ENCODE measurements at places on chromosomes 12 and 14.

DNA sequence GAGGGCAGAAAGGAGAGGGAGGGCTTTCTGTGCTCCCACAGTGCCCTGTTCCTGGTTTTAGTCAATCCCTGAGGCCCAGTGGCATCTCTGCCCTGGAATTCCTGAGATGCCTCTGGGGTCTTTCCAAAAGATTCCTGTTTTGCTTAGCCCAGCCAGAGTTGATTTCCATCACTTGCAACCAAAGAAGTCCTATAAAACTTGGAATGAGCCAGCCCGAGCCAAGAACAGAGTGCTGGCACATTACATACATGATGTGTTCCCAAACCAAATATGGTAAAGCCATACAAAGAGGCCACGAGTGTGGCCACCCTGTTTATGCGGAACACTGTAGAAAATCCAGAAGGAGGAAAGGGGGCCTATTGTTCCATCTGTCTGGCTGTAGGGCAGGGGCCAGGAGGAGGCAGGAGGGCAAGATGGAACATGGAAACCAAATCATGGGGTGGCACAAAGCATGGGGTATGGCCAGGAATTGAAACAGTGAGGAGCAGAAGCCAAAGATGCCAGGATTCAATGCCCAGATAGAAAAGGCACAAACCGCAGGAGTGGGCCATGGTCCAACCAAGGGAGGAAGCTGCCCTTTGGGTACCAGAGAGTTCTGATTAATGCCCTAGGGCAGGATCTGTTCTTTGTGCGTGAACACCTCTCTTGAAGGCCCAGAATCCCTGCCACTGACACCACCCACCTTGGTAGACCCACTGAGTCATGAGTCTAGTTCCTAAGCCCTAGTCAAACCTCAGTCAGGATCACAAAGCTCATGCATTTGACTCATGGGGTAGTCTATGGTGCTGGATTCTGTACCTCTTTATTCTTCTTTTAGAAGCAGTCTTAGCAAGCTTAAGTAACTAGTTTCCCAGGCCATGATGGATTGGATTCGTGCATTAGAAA, 75.2 kb downstream of the LRRC74A start:
- DNase-seq: no peak

DNA sequence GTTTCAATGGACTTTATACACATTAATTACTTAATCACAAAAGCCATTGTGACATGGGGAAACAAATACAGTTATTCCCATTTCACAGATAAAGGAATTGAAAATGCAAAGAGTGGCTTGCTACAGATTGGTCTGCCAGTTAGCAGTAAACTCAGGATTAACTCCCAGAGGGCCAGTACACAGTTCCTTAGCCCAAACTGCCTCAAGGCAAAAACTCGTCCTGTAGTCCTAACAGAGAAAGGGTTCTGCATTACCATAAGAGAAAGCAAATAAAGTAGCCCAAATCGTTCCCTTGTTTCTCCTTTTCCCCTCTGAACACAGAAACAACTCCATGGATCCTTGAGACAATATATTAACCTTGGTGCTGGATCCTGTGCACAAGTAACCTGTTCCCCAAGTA, 274.4 kb downstream of the LRIG3 start:
- no peak for DNase-seq

GRCh38 chr12:109009766-109010165, 11.1 kb downstream of the SVOP start:
- no peak for DNase-seq

DNA sequence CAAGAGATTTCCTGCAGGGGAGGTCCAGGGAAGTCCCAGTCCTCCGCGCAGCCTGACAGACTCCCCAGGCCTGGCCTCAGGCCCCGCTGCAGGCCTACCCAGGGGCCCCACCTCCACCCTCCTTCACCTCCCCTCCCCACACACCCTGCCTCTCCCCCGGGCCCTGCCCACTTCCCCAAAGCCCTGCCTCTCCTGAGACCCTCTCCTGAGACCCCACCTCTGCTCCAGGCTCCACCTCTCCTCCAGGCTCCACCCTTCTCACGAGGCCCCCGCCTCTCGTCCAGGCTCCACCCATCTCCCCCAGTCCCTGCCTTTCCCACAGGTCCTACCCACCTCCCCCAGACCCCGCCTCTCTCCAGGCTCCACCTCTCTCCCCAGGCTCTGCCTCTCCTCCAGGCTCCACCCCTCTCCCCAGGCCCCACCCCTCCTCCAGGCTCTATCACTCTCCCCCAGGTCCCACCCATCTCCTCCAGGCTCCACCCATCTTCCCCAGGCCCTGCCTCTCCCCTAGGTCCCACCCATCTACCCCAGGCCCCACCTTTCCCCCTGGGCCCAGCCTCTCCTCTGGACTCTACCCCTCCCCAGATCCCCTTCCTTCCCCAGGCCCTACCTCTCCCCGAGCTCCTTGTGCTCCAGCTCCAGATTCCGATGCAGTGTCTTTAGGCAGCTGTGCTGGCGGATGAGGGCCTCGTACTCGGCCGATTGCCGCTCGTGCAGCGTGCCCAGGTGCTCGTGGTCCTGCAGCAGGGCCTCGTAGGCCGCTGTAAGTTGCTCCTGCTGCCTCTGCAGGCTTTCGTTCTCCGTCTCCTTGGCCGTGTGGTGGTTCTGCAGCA, 58.8 kb upstream of the GPR68 start:
- no peak for DNase-seq

GRCh38 chr14:53983112-53983511, 26.5 kb upstream of the BMP4 start:
- DNase-seq: no peak

DNA sequence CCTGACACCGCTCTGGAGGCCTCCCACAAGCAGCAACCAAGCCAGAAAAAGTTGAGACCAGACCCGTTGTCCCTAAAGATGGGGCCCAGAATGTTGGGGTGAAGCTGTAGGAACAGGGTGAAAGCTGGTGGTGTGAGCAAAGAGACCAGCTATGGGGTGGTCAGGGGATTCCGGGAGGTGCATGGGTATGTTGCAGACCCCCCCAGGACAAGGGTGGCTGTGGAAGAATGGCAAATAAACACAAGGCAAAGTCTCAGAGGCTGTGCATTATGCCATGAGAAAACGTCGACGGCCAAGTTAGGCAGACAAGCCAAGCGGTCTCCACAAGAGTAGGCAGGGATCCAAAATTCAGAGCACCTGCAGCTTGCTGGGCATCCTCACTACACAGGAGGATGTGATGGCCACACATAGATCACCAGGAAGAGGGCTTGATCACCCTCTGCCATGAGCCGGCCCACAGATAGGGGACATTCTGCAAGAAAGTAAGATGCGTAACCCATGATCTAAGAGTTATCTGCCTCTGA, 58.8 kb upstream of the KCNA1 start:
- DNase-seq: no peak

GRCh38 chr12:51672334-51672733, 81.3 kb downstream of the SCN8A start:
- DNase-seq: no peak

DNA sequence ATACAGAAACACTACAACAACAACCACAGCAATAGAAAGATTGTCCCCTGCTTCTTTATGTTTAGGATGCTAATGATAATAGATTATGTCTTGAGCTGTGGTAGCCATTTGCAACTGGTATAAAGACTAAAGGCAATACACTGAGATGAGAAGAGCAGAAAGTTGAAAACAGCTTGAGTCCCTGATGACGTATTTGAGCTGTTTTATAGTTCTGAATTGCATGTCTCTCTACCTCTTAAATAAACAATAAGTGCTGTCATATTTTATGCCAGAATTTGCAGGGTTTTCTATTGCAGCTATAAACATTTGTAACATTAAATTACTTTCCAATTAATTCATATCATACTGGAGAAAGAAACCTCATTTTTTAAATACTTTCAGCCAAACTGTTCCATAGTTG, 1242.0 kb downstream of the LRFN5 start:
- DNase-seq: no peak

- no peak for DNase-seq
Measured at GRCh38 chr14:54325766-54326165, 71.0 kb upstream of the CDKN3 start.

- DNase-seq: peak; percentile 29
Measured at GRCh38 chr14:22837114-22837749, 847 bp downstream of the MMP14 start.

DNA sequence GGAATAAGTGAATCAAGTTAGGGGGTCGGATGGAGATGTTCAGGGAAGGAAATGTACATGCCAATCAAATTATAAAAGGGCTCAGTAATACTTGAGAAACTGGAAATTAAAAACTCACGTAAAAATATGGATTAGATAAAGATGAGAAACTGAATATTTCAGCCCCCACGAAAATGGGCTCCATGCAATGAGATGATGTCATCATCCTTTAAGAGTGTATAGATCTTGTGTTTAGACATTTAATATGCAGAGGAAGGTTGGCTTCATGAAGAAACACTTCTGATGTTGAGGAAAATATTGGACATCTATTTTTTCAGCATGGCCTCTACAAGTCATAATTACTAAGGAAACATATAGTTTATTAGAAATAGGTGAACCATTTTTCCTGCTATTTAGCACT, 9.5 kb downstream of the TBC1D30 start:
- no peak for DNase-seq

DNA sequence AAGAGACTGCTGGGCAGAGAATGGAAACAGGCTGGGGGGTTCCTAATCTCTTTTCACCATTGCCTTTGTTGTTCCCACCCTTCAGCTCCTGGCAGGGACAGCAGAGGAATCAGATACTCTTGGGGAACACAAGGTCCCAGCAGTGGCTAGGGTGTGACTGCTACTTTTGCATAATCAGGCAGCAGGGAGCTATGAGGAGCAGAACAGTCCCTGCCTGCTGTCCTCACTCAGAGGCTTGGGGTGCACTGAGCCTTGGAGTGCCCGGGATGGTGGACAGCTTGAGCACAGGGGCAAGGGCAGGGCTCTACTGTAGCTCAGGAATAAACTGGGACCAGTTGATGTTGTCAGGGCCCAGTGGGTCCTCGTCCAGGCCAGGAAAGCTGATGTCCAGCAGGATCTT, 1.5 kb upstream of the TEX52 start:
- DNase-seq: no peak

DNA sequence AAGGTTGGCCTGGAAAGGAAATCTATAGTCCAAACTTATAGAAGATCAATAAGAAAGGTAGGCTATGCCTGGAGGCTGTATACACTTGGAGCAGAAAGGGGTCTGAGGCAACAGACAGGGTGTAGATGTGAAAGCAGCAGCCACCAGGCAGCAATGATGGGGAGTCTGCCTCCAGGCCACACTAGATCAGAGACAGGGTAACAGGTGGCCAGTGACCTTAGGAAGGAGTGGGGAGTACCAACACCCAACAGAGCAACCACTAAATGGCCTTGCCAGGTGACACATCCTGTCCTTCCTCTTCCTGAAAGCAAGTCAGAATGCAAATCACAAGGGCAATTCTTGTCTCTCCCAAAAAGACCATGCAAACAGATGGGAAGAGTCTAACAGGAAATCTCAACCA, 46.4 kb upstream of the NID2 start:
- no peak for DNase-seq

DNA sequence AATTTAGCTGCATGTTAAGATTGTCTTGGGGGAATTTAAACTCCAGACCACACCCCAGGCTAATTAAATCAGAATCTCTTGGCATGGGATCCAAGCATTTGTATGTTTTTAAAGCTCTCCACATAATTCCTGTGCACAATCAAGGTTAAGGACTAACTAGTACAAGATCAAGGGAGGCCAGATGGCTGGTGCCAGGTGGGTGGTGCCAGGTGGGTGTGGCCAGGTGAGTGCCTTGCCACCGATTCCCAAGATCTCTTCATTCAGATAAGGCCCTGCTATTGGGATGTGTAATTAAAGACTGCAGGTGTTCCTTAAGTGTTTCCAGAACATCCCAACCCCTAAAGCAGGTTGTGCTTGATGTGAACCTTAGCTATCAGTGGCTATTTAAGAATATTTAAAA, 75.1 kb downstream of the NRXN3 start:
- DNase-seq: no peak

DNA sequence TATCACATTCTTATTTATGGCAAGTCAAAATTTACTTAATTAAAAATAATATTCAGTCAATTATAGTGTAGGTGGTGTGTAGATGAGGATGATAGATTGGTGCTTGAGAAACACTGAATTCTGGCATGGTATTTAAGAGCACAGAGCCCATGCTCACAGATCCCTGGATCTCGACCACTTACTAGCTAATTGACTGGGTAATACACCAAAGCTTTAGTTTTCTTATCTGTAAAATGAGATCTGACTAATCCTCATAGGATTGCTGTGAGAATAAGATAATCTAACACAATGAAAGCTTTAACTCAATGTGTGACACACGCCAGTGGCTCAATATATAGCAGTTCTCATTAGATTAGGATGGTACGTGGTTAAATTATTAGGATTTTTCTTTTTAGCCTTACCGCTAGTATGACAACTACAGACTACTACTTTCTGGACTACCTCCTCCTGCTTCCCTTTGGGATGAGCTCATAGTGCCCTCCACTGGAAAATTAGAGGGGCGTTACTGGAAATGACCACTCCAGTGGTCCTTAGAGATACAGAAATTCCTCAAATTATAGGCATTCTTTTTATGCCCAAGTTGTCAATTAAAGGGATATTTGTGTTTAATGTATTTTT, 482.8 kb upstream of the TBX3 start:
- no peak for DNase-seq
